ENCODE measurements at places on chromosomes 13 and 19.
A peak's percentile ranks its signal among the peaks of the same experiment; 100 is the strongest.

- no peak for DNase-seq
Observed at GRCh38 chr13:25928941-25929505, 122.8 kb downstream of the SHISA2 start.

- DNase-seq: peak; percentile 31
Observed at GRCh38 chr19:3047496-3048189, 14.7 kb downstream of the TLE5 start.

DNA sequence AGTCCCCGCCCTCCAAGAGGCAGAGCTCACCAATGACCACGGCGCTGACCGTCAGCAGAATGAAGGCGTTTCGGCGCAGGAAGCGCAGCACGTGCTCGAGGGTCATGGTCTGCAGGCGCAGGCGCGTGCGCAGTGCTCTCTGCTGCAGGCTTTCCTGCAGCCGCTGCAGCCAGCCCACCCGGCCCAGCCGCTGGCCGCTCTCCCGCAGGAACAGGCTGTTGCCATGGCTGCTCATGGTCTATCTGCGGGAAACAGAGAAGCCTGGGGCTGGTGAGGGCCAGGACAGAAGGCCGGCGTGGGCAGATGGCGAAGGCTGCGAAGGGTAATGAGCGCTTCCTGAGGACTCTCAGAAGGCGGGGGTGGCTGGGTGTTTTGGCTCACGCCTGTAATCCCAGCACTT lies 7.0 kb downstream of the SLC1A6 start:
- DNase-seq: no peak

DNA sequence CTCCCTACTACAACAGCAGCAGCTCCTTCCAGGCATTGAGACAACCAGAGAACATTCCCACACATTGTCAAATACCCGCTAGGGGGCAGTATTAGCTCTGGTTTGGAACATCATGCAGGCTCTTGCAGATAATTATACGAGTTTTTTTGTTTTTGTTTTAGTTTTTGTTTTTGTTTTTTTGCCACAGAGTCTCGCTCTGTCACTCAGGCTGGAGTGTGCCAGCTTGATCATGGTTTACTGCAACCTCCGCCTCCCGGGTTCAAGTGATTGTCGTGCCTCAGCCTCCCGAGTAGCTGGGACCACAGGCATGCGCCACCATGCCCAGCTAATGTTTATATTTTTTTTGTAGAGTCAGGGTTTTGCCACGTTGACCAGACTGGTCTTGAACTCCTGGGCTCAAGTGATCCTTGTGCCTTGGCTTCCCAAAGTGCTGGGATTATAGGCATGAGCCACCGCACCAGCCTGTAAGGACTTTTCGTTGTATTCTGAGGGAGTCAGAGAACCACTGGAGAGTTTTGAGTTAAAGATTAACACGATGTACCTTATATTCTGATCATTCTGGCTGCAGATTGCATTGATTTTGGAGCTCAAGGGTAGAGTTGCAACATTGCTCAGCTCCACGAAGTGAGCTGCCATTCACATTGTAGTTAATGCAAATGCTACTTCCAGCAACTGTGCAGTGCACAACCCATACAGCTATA lies 41.7 kb upstream of the CEACAM20 start:
- DNase-seq: peak; percentile 24

- DNase-seq: no peak
Observed at GRCh38 chr13:68597641-68598040, 1367.5 kb upstream of the PCDH9 start.

DNA sequence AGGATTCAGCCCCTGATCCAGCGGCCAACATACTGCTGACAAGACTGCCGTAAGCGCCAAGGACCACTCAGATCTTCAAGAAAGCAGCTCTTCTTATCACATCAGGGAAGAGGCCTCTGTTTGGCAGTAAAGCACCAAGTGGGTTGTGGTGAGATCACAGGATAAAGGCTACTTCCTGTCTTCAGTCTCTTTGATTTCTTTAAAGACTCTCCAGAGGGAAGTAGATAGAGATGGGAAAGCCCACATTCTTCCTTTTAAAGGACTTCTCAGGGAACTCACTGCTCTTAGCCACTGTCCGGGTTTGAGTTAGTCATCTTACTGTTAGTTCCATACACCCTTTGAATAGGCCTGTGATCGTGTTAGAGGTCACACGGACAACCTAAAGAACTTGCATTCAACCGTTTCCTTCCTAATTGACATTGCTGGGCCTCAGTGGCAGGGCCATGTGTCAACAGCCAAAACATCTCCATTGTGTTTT lies 47.2 kb upstream of the POMP start:
- no peak for DNase-seq

DNA sequence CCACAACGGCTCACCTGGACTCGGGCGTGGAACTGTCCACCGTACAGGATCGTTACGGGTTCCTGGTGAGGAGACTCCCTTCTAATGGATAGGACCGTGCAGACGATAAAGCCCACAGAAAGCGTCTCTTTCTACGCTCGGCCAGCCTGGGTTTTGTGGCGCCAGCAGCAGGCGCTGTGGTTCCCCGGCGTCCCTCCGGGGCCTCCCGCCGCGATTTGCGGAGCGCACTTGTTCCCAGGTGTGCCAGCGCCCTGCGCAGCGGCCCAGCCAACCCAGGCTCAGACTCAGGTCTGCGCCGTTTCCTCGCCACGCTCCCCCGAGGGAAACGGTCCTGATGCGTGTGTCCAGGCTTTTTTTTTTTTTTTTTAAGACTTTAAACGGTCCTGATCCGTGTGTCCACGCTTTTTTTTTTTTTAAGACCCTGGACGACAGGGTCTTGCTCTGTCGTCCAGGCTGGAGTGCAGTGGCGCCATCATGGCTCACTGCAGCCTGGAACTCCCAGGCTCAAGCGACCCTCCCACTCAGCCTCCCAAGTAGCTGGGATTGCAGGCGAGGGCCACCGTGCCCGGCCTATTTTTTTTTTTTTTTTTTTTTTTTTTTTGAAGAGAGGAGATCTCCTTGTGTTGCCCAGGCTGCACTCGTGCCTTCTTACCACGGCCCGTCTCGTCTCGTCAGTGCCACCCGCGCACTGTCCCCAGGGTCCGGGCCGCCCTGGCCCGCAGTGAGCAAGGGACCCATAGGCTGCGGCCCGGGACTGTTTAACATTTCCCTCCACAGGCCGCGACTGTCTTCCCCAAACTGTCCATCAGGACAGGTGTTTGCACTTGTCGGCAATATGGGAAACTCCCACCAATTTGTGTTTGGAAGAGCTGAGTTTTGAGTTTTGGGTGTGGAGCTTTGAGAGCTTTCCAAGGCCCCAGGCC lies 23.8 kb downstream of the GJA3 start:
- DNase-seq: no peak

GRCh38 chr19:18153556-18154134 lies 682 bp downstream of the PIK3R2 start:
- no peak for DNase-seq

DNA sequence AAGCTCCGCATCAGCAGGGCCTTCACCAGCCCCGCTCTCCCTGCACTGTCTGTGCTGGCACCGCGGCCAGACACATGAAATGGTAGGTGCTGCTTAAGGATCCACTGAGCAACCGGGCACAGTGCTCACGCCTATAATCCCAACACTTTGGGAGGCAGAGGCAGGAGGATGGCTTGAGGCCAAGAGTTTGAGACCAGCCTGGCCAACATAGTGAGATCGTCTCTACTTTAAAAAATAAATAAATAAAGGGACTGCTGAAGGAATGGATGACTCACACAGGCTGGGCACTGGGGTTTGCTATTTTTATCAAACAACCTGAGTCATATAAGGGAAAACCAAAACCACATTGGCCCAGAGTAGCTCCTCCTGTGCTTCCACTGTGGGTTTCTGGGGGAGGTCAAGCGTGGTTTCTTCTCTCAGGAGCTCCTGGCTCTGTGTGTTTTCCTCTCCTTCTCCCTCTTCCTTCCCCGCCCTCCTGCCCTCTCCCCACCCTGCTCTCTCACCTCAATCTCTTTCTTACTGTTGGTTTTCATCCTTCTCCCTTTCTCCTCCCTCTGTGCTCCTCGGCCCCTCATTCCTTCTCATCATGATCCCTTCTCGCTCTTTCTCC lies 21.3 kb downstream of the VRK3 start:
- no peak for DNase-seq

- no peak for DNase-seq
Observed at GRCh38 chr19:28130066-28130511, 1082.9 kb downstream of the UQCRFS1 start.

- no peak for DNase-seq
Observed at GRCh38 chr19:46429999-46430398, 1.3 kb upstream of the PNMA8C start.

GRCh38 chr13:52944697-52945096 lies 83.9 kb upstream of the OLFM4 start:
- no peak for DNase-seq

- DNase-seq: no peak
Observed at GRCh38 chr13:32430018-32430747, 2.3 kb upstream of the N4BP2L1 start.

GRCh38 chr19:18292810-18293641 lies 11.6 kb upstream of the JUND start:
- DNase-seq: no peak

DNA sequence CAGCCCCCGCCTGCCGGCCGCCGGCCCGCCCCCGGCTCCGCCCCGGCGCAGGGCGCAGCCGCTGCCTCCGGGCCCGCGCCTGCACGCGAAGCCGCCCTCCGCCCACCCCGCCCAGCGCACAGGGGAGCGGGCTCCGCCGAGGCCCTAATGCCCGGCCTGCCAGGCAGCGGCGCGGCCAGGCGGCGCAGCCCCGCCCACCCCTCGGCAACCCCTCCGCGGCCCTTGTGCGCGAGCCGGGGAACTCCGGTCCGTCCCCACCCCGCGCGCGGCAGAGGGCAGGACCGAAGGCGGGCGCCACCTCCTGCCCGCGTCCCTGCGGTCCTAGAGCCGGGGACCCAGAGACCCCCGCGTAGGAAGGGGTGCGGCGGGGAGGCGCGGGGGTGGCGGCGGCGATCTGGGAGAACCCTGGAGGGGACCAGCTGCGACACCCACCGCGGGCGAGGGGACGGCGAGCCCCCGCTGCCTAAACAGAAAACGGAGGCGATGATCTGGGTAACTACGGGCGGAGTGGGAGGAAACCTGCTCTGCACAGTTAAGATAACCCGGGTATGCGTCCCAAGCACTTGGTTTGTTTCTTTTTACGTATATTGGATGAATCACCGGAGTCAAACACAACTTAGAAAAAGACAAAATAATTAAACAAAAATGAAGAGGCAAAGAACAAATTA lies 350 bp upstream of the USP12 start:
- peak; percentile 88 for DNase-seq

DNA sequence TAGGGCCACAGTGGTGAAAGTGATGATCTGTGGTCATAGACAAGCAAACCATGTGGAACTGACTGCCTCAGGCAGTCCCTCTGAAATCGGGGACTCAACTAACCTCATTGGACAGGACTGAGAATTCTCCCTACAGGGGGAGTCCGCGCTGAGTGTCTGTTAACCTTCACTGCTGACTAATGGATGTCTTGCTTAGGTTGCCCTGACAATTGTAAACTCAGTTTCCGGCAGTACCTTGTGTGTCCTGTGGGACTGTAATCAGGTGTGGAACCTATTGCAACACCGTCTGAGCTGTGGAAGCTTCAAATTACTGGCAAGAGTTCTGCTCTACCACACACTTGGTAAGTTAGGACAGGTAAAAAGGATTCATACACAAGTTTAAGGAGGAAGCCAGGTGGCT lies 21.8 kb downstream of the ZNF77 start:
- no peak for DNase-seq

GRCh38 chr19:53586277-53586691 lies 45.5 kb upstream of the DPRX start:
- no peak for DNase-seq

GRCh38 chr19:18991468-18991867 lies 41.8 kb downstream of the SUGP2 start:
- no peak for DNase-seq

DNA sequence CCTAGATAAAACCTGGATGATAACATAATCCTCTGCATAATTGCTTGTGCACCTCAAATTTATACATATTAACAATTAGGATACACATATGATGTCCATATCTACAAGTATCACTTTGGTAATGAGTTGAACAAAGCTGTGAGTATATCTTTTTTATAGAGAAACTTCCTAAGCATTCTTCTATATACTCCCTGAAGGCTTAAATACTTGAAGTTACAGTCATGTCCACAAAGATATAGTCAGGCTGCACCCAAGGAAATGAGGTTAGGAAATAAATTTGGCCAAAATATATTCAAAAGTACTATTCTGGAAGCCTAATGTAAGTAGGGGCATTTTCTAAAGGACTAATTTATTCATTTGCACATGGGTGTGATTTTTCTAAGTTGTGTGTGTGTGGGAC lies 761.5 kb downstream of the PCDH9 start:
- DNase-seq: no peak

GRCh38 chr19:38919837-38920601 lies 8.0 kb upstream of the CCER2 start:
- no peak for DNase-seq

DNA sequence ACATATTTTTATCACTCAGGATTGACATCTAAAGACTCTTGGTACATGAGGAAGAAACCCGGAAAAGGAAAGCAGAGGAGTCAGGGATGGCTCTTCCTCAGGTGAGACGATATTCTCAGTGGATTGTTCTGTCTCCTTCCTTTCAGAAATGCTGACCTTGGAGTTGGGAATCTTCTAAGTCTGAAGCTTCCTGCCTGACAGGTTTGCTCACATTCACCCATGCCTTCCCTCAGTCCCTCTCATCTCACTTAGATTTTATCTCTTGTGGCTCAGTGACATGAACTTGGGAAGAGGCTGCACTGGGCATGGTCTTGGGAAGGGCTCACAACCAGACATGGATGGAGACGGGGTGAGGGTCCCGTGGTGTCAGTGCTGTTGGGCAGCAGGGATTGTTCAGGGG lies 6.7 kb downstream of the ZNF525 start:
- DNase-seq: no peak

GRCh38 chr19:32702010-32702409 lies 10.4 kb downstream of the NUDT19 start:
- no peak for DNase-seq

GRCh38 chr13:59250336-59251189 lies 913.2 kb downstream of the DIAPH3 start:
- DNase-seq: no peak

DNA sequence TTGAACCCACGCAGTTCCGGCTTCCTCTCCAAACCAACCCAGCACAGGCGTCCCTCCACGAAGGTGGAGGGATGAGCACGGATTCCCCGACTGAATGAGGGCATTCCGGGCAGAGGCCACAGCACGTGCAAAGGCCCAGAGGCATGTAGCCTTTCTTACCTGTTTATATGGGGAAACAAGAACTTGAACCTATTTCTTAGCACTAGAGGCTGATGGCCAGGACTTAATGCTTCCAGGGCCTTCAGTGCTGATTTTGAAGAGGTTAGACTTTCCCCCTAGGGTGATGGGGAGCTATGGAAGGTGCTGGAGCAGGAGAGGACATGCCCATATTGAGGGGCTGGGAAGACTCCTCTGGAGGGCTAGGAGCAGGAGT lies 2.0 kb downstream of the MAST3 start:
- no peak for DNase-seq

- DNase-seq: no peak
Observed at GRCh38 chr13:50521006-50521830, 322.3 kb downstream of the DLEU7 start.

- DNase-seq: peak; percentile 53
Observed at GRCh38 chr19:49113762-49114629, at the start of gene LIN7B. TSS of gene LIN7B (plus strand) at chr19:49114370. CDS start at chr19:49114405, 35 bp downstream.
